ENCODE measurements at places on chromosomes 7 and 10.

- no peak for DNase-seq
These were observed 2.6 kb downstream of the GJD4 start for GRCh38 chr10:35607475-35608327.

DNA sequence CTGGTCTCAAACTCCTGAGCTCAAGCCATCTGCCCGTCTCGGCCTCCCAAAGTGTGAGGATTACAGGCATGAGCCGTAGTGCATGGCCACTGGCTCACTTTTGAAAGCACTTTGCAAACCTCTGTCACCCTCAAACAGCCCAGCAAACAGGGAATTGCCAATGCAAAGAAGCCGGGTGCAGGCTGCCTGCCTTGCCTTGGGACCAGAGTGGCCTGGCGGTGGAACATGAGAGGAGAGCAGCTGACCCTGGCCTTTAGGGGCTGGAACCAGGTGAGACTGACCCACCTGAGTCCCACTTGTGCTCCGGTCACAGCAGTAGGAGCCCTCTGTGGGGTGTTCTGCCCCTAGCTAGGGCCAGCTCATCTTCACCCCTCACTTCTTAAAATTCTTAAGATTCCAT is 237.1 kb upstream of the GALNT17 start:
- no peak for DNase-seq

DNA sequence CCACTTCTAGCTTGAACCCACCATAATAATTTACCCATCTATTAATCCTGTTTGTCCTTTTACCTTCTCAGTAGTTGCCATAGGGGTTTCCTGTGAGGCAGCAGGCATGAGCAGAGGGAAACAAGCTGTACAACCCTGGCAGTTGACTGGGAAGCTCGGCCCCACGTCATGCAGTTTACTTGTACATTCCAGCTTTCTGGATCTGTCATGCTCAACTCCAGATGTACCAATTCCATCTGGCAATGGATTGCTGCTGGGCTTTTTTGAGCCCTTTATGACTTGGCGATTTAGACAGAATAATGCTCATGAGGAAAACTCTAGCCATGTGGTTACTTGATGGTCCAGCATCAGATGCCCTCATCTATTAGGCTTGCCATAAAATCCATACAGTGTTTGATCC is 112.5 kb downstream of the GNAI1 start:
- no peak for DNase-seq

DNA sequence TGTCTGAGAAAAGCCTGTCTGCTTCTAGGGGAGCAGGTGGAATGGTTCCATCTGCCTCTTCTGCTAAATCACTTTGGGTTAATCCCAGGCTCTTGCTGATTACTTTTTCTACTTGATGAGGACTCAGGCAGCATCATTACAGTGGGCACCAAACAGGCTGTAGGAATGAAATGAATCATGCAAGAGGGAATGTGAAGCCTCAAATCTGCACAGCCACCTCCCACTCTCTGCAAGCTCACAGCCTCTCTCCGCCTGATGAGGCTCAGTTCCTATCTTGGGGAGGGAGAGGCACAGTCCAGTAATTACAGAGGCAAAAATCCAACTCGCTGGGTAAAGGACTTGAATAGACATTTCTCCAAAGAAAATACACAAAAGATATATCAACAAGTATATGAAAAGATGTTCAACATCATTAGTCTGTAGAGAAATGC is 34.0 kb downstream of the HSPA12A start:
- no peak for DNase-seq

DNA sequence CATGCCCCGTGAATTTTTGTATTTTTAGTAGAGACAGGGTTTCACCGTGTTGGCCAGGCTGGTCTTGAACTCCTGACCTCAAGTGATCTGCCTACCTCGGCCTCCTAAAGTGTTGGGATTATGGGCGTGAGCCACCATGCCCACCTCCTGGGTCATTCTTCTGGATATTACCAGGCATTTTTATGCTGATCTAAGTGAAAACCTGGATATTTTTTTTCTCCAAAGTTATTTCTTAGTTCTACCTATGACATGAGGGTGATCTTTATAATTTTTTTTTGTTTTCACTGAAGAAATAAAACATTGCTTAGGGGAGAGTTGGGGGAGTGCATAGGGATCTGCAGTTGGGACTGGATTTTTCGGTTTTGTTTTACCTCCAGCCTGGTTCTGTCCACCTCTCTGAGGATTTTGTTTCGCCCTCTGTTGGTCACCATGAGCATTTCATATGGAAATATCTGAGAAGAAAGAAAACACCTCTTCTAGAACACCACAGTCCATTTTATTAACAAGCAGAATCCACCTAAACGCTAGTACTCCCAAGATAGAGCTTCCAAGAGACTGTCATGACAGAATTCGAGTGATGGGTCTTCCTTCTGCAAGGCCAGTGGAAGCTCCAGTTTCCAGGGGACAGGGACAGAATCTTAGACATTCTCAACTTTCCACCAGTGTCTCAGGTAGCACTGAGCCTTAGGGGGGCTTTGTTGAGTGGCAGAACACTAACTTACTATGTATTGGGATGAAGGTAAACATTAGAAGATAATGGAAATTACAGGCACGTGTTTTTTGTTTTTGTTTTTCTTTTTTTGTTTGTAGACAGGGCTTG is 33.4 kb upstream of the AFAP1L2 start:
- no peak for DNase-seq

DNA sequence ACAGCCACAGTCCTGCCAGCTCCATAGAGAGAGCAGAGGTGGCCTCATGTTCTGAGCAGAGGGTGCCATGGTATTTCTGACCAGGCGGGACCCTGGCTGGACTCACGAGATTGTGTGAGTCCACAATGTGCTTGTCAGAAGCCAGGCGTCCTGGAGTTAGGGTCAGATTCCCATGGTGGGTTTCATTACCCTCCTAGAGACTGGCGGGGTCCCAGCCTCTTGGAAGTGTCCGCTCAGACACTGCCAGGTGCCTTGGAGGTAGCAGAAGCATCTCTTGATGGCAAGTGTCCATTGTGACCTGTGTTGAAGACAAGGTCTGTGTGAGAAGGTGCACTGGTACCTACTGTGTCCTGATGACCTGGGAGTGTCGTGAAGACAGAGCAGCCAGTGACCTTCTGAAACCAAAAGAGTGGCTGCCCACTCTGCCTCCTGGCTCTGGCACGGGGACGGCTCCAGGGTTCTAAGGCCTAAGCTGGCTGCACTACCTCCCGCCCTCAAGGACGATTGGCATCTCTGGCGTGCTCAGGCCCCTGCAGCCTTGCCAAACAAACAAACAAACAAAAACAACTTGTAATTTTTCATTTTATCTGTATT is 56.8 kb downstream of the MGMT start:
- DNase-seq: no peak

GRCh38 chr10:1107679-1108078 is 51.5 kb downstream of the WDR37 start:
- no peak for DNase-seq

DNA sequence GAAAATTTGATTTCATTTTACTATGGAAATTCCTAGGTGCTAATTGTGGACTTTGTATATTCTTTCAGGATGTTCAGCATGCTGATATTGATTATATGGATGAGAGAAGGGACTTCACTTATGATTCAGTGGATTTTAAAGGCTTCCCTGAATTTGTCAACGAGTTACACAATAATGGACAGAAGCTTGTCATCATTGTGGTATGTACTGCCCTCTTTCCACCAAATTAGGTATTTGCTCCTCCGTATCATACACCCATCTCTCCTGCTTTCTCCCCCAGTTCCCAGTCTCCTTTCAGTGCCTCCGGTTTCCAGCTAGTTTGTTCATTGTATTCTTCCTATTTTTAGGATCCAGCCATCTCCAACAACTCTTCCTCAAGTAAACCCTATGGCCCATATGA is 34.6 kb downstream of the MGAM start:
- no peak for DNase-seq

DNA sequence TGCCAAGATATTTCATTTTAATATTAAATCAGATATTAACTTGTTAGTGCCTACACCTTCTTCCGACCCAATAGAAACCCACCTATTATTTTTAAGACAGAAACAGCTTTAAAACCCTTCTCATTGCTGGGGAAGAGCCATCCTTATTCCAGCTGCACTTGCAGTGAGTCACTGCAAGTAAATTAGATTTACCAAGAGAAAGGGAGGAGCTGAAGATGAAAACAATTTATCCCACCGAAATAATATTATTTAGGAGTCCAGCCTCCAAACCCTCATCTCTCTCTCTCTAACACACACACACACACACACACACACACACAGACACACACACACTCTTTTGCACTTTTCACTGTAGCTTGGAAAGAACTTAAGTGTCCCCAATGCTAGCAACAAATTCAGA is 26.9 kb downstream of the TWIST1 start:
- DNase-seq: no peak

DNA sequence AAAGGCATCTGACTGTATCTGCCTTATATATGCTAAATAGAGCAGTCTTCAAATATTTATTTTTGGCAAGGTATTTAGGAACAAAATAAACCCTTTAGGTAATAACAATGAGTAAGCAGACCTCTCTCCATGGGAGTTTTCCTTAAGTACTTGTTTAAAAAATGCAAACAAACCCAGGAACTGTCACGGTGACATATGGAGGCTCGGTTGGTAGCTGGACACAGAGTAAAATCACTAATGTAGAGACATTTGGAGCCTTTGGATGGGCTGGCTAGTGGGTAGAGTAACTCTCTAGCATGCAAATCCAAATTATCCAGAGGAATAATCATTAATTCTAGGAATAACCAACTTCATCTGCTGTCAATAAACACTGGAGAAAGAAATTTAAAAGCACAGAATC is 71.6 kb upstream of the LAMB4 start:
- DNase-seq: no peak

DNA sequence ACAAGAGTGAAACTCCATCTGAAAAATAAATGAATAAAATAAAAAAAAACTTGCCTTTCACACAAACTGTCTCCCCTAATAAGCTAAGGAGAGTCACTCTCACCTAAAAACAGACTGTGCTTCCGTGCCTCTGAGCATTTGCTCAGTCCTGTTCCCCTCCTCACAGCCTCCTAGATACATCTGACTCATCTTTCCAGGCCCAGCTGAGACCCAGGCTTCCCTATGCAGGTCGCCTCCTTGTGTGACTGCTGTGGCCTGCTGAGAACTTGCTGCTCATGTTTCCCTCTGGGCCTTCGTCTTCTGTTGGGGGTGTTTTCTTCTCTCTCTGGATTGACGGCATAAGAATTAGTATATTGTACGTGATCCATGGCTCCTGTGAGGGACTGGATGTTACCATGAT is 777.7 kb downstream of the LRMDA start:
- no peak for DNase-seq

DNA sequence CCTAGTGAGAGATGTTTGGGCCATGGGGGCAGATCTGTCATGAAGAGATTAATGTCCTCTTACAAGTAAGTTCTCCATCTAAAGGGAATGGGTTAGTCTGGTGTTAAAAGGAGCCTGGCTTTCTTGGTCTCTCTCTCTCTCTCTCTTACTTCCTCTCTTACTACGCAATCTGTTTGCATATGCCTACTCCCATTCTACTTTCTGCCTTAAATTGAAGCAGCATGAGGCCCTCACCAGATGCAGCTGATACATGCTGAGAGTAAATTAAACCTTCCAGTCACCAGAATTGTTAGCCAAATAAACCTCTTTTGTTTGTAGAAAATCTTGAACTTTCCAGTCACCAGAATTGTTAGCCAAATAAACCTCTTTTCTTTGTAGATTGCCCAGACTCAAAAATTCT is 884.1 kb downstream of the NRG3 start:
- DNase-seq: no peak

DNA sequence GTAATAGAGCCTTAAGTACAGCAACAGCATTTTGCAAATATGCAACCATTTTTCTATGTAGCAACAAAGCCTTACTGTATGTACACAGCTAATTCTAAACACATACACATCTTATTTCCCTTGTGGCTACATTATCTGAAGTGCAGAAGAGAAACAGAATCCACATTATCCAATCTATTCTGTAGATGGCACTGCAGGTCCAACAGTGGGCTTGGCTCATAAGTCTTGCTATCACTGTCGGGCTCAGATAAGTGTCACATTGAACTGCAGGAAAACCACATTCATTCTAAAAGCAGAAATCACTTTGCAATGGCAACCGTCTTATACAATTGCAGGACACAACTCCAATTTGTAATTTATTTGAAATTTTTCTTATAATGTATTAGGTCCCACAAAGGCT is 109.8 kb upstream of the NOBOX start:
- DNase-seq: no peak

GRCh38 chr7:2231992-2232765 is 566 bp downstream of the MAD1L1 start:
- no peak for DNase-seq

DNA sequence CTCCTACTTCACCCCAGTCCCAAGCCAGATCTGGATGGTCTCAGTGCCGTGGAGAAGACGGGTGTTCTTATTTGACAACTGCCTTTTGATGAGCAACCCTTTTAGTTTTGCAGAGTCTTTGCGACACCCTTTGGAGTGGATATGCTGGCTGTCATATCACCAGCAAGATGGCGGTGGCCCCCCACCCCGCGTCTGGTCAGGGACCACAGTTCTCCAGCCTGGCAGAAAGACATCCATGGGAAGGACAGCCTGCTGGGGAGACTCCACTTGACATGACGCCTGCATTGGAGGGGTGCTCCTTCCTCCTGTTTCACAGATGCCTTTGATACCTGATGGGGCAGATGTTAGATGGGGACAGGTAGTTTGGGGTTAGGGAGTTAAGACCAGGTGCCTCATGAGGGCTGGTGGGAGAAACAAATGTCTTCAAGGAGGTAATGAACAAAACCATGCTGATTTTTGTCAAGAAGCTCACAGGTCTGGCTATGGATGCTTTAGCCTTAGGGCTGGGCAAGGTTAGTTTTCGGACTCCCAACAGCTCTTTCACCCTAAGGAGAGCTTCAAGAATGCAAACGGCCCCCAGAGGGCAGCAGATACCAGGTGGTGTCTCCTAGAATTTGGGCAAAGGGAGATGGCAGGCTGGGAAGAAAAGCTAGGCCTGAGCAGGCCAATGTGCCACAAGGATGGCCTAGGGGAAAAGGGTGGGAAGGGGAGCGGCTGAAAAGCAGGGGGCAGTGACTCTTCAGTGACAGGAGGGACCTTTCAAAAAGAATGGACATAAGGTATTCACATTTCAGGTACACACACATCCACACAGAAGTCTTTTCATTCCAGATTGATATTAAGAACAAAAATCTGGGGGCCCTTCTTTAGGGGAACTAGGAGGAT is 95.2 kb downstream of the CLEC2L start:
- DNase-seq: no peak

- DNase-seq: no peak
These were observed 28.1 kb upstream of the CDH23 start for GRCh38 chr10:71368643-71369042.

DNA sequence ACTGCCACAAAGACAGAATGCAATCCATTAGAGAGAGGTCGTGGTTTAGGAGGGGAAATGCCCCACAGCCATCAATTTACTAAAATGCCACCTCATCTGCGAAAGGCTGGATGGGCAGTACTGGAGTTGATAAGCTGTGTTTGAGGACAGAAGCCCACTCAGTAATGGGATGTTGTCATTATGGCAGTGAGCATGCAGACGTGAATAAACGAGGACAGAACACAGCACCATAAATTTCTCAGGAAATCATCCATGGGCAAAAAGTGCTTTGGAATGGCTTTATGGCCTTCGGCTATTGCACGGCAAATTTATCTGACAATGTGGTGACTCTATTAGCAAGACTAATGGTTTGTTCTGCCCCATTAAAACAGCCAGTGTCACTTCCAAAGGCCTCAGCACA is 15.9 kb upstream of the C10orf53 start:
- DNase-seq: no peak

- no peak for DNase-seq
These were observed 728.3 kb downstream of the SORCS1 start for GRCh38 chr10:106436123-106436715.

- DNase-seq: no peak
These were observed 451.5 kb downstream of the PLXDC2 start for GRCh38 chr10:20267734-20268133.

All from stimulated activated CD8-positive, alpha-beta memory T cell treated with anti-CD3 and anti-CD28 coated beads, Interleukin-15, amount 100 ng/mL, for 24 hours (primary cell).